RWPE1 (cell line): ENCODE measurements at places on chromosomes 12 and 14.

GRCh38 chr12:105765053-105766014 is 373.4 kb downstream of the NUAK1 start:
- DNase-seq: no peak

DNA sequence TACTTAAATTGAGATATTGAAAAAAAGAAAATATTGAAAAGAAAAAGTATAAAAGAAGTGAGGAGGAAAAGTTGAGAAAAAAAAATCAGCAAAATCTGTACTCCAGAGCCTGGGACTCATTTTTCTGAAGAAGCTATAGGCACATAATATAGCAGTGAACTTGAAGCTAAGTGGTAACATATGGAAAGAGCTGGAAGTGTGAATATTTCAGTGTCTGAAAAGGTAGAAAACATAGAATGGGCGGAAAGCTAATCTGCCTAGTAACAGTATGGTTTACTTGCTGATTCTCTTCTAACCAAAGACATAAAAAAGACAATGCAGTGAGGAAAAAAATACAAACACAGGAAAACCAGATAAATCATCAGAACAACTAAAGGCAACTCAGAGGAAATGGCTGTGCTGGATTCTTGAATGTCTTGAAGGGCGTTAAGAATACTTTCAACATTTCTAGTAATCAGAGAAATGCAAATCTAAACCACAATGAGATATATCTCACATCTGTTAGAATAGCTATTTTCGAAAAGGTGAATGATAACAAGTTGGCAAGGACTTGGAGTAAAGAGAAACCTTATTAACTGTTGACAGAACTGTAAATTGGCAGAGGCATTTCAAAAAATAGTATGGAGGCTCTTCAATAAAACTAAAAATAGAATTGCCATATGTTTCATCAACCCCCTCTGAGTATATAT is 784.6 kb downstream of the LRFN5 start:
- no peak for DNase-seq

DNA sequence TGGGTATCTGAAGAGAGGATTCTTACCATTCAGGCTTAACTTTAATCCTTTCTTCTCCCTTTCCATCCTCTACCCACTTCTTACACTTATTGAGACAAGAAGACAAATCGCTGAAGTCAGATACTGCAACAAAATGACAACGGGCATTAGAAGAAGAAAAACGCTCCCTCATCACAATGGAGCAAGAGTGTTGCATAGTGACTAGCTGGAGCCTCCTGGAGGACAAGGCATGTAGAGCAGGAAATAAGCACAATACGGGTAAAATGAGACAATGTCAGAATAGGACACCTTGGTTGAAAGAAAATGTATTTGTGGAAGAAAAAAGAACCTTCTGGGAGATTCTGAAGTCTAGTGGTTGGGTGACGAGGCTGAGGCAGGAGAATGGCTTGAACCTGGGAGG is 501.0 kb downstream of the RERGL start:
- DNase-seq: no peak

- no peak for DNase-seq
These were observed 52.8 kb upstream of the EGLN3 start for GRCh38 chr14:34003691-34004090.

- DNase-seq: no peak
These were observed 255.6 kb downstream of the TTC6 start for GRCh38 chr14:37851054-37851453.

DNA sequence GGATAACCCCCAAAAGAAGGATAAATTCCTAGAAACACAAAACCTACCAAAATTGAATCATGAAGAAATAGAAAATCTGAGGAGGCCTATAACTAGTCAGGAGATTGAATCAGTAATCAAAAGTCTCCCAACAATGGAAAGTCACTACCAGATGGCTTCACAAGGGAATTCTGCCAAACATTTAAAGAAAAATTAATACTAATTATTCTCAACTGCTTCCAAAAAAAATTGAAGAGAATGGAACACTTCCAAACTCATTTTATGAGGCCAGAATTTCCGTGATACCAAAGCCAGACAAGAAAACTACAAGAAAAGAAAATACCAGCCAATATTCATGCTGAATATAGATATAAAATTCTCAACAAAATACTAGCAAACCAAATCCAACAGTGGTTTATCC is 7.8 kb upstream of the ABCC9 start:
- DNase-seq: no peak

GRCh38 chr14:56145965-56146364 is 27.8 kb downstream of the PELI2 start:
- no peak for DNase-seq

- no peak for DNase-seq
These were observed at the start of gene UNC79 for GRCh38 chr14:93430315-93431035. UNC79 (plus strand) TSS chr14:93430939; CDS start chr14:93431030, 91 bp downstream.

- no peak for DNase-seq
These were observed 4.7 kb downstream of the RPS29 start for GRCh38 chr14:49581209-49582112.

- no peak for DNase-seq
These were observed 127.6 kb downstream of the SLC25A47 start for GRCh38 chr14:100450736-100451135.

DNA sequence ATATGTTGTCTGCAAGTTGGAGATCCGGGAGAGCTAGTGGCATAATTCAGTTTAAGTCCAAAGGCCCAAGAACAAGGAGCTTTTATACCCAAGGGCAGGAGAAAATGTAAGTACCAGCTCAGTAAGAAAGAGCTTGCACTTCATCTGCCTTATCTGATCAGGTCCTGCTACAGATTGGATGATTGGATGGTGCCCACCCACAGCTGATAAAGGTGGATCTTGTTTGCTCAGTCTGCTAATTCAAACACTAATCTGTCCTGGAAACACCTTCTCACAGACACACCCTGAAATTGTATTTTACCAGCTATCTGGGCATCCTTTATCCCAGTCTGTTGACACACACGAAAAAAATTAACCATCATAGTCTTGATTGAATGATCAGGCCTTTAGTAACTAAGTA is 230.7 kb upstream of the SLC16A7 start:
- DNase-seq: no peak
